Endothelial cell of umbilical vein (primary cell): ENCODE measurements at places on chromosomes 2 and 18.

DNA sequence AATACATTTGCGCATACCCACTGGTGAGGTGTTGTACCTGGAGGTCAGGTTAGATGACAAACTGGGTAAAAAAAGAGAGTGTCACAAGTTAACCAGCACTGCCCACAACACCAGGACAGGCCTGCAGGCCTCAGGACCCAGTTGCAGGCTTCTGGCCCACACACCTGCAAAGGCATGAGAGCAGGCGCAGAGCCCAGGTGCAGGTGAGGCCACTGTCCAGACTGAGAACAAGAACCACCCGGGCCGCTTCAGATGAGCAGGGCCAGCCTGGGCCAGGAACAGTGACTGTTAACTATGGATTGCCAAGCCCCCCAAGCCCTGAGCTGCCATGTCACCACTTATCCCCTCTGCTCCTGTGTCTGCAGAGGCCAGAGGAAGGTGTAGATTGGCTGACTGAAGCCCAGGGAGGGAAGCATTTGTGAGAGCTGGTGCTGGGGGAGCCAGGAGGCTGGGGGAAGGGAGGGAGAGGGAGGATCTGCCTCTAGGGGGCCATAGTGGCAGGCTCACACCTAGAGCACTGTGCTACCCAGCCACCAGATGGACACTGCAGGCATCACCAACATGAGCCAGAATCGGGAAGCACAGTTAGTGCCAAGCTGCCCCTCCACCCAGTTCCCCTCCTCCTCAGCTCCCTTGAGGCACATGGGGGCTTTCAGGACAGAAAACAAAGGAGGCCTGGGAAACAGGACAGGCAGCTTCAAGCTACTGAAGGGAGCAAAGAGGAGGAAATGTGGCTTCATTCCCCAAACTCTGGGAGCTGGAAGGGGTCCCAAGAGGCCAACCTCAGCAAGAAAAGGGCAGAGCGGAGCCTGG lies 35.4 kb downstream of the SFXN5 start:
- DNase-seq = no peak

DNA sequence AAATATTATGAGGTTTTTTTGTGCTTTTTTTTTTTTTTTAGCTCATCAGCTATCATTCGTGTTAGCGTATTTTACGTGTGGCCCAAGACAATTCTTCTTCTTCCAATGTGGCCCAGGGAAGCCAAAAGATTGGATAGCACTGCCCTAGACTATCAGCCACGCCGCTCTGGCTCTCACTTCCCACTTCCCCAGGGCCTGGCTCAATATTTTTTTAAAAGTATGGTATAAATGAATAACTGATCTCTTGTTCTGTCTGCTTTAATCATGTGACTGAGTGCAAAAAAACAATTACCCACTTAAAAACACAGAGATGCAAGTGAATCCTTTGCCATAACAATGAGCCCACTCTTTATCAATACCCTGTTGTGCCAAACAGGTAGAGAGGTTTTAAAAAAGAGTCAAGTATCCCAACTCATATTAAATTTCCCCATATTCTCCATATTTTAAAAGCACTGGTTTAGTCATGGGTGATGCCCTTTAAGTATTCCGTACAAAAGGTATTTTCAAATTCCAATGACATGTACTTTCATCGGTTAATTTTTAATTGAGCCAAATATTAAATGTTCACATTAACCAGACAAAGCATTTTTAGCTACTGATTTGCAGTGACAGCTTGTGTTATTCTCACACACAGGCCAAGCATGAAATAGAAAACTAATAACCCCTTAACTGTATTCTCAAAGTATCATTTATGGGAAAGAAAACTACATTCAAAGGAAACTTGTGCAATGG lies 12.6 kb downstream of the BCL2 start:
- DNase-seq = no peak

- DNase-seq = no peak
These were observed 79.0 kb downstream of the SP100 start for GRCh38 chr2:230494980-230495379.

DNA sequence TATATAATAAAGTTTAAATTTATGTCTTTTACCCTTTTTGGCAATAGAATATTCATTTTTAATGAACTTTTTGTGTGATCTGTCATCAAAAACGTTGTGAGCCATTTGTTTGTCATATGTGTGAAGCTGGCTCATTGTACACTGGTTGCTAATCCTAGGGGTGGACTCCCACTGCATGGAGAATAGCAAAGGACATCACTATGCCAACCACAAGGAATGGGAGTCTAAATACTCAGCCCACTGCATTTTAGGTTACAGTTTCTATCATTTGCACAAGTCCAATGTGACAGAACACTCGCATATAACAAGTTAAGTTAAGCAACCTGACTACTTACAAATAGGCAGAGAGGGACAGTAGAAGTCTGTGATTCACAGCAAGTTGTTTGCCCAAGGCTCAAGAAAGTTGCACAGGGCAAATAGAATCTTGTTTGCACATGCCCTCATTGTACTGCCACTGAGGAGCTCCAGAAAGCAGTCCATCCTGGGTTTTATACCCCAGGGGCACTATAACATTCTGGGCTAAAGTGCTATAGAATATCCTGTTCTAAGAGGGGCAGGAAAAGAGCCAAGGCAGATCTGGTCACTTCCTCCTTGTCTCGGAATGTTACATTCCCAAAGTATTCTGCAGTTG lies 545.9 kb upstream of the GCFC2 start:
- no peak for DNase-seq

DNA sequence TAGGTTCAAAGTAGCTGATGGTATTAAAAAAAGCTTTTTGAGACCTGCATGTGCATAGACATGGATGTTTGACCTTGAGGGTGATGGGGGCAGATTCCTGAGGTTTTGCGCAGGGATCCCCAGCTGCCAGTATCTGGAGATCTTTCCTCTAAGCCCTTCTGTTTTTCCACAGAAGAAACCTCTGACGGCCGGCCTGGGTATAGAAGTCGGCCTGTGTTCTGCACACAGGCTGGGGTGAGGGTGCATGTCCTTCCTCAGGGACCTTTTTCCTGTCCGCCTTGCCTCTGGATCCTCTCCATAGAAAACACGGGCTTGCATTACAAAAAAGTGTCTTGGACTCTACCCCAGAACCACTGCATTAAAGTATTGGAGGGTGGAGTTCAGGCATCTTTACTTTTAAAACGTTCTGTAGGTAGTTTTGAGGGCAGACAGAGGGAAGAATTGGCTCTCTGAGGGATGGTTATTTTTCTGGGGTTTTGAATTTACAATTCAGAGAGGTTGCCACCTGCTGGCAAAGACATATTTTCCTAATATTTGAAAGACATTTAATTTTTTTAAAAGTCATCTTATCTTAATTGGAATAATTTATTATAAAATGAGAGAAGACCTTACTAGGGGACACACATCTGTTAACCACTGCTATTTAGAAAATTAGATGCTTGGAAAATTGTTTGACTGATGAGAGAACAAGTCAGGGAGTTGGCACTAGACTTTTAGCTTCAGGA lies 350.6 kb downstream of the DCDC2C start:
- DNase-seq = peak; percentile 13

DNA sequence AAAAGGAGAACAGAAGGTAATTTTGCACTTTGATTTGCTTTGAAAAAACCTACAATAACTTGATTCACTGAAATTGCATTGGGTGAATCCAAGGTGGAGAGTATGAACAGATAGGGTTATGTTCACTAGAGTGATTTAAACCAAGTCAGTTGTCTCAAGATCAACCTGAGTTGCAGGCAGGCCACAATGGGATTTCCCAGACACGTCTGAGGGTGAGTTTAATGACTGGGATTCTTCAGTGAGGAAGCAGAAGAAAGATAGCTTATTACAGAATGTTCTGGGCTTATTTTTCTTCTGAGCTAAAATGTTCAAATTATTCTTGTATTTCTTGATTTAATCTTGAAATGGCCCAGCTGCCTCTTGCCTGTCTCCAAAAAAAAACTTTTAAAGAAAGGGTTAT lies 20.1 kb downstream of the COL4A4 start:
- DNase-seq = no peak

DNA sequence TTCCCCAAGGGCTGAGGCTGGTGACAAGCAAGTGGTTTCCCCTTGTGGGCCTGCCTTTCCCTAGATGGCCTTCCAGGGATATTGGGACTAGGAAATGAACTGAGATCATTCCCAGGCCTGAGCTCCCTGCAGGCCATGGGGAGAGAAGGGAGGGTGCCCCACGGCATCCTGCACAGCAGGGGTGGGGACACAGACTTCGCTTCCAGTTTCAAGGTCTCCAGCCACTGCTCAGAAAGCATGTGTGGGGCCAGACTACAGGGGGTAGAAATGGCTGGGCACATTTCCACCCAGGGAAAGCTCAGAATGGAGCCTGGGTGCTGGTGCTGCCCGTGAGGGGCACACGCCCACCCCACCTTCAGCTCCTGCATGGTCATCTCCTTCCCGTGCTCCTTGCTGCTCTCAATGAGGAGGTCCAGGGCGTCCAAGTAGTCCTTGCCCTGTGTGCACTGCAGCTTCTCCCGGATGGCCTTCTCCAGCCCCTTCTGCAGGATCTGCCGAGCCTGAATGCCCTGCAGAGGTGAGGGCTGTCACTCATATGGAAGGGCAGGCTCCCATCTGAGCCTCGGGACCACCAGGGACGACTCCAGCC lies 13.2 kb downstream of the CYP26B1 start:
- DNase-seq = no peak

DNA sequence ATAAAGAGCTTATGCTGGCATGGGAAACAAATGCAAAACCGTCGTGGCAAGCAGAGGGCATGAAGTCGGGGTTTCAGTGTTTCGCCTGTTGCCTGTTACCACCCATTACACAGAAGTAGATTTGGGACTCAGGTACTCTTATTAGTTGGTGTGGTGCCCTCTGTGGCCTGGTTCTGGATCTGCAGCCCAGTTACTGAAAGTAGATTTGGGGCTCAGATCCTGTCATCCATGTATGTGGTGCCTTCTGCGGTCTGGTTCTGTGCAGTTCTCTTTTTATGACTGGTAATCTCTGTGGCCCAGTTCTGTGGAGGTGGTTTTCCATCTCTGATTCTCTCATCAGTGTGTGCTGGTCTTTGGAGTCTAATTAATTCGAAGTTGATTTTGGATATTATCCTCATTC lies 45.2 kb downstream of the ADNP2 start:
- peak; percentile 9 for DNase-seq

GRCh38 chr2:29865512-29865911 lies 55.9 kb downstream of the ALK start:
- no peak for DNase-seq

GRCh38 chr2:86073225-86073624 lies 32.5 kb downstream of the POLR1A start:
- no peak for DNase-seq

GRCh38 chr2:175957845-175958244 lies 44.2 kb downstream of the LNPK start:
- DNase-seq = no peak

- no peak for DNase-seq
These were observed 16.5 kb upstream of the INO80C start for GRCh38 chr18:35514283-35514682.

- no peak for DNase-seq
These were observed 36.1 kb upstream of the OTOF start for GRCh38 chr2:26514045-26514444.

DNA sequence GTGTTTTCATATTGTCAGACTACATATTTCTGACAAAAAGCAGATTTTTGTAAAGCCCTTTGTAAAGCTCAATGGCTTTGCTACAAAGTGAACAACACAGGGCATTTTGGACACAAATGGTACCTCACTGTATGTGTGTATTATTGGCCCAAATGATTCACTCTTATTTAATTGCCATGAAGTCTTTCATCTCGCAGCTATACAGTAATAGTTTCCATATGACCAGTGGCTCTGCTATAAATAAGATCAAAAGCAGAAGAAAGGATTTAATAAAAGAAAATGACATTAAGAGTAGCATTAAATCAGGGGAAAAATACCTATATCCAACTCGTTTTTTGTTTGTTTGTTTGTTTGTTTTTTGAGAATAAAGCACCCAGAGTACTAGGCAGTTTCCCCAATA lies 284.0 kb upstream of the CCDC68 start:
- DNase-seq = no peak

DNA sequence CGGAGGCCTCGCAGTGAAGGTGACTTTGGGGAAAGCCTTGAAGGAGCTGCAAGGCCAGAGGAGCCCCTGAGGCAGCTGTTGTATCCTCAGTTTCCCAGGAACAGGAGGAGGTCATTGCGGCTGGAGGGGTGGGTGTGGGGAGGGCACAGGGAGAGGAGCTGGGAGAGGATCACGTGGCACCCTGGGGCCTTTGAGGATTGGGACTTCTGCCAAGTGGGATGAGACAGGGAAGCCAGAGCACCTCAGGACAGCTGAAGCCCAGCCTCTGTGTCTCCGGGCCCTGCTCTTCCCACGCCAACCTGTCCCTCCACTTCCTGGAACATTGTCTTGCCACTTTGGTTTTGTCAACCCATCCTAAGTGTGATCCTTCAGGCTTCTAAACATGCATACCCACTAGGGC lies 19.4 kb upstream of the RRM2 start:
- no peak for DNase-seq

- DNase-seq = no peak
These were observed 629.7 kb upstream of the SETBP1 start for GRCh38 chr18:44051026-44051425.

- peak; percentile 11 for DNase-seq
These were observed 404.0 kb upstream of the MMADHC start for GRCh38 chr2:149991576-149991975.

DNA sequence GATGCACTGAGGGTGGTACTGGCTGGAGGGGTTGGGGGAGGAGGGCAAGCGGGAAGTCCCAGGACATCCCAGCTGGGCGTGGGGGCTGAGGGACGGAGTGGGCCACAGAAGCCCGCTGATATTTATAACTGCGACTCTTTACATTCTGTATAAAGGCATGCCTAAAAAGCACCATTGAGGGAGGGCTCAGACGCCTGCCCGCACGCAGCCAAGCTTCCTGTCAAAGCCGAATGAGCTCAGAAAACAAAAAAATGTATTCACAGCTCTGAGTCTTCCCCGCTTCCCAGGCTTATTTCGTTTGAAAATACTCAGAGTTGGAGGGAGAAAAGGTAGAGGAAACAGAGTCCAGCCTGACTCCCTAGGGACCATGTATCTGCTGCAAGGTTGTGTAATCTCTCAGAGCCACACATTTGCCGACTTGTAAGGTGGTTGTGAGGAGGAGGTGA lies 170.1 kb upstream of the HAAO start:
- DNase-seq = peak; percentile 26

GRCh38 chr2:159150280-159150746 lies 136.2 kb downstream of the WDSUB1 start:
- DNase-seq = peak; percentile 86

- DNase-seq = no peak
These were observed 2.7 kb upstream of the SIX2 start for GRCh38 chr2:45011621-45012602.
